ENCODE measurements at places on chromosomes 2 and 18.

GRCh38 chr18:62944454-62944853, 229.1 kb downstream of the PHLPP1 start:
- no peak for DNase-seq

DNA sequence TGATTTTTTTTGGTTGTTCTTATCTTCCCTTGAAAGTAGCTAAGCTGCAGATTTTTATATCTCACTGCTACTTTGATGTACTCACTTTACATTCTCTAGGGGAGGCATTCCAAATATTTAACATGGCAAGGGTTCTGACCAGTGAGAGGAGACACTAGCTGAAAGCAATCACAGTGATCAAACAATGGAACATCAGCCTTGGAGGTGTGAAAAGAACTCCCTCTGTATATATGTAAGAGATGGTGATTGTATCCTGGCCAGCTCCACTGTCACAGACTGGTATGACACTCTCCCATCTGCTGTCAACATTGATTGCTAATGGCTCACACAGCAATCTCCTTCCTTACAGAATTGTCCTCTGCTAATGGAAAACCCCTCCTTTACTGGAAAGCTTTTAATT, 291.7 kb upstream of the CDH19 start:
- DNase-seq, result no peak

- DNase-seq, result no peak
Observed at GRCh38 chr2:55173438-55174054, 58.5 kb downstream of the CLHC1 start.

DNA sequence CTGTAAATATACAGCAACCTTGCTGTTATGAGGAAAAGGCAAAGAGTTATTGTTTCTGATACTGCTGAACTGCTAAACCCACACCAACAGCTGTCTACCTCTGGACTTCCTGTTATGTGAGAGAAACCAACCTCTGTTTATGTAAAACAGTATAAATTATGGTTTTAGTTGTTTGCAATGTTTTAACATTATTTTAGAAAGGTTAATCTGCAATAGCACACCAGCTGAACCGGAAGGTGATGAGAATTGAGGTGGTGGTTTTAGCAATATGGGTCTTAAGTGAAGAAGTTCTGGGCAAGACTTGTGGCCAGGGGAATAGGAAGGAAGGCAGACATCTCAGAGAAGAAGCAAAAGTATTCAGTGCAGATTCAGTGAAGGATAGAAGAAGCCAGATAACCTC, 237.8 kb downstream of the PLCL1 start:
- no peak for DNase-seq

DNA sequence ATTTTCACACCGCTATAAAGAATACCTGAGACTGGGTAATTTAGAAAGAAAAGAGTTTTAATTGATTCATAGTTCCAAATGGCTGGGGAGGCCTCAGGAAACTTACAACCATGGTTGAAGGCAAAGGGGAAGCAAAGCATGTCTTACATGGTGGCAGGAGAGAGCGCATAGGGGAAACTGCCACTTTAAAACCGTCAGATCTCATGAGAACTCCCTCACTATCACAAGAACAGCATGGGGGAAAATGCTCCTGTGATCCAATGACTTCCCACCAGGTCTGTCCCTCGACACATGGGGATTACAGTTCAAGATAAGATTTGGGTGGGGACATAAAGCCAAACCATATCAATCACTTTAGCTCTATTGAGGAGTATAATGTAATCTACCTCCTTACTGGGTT, 53.5 kb downstream of the ABCB11 start:
- DNase-seq, result no peak

DNA sequence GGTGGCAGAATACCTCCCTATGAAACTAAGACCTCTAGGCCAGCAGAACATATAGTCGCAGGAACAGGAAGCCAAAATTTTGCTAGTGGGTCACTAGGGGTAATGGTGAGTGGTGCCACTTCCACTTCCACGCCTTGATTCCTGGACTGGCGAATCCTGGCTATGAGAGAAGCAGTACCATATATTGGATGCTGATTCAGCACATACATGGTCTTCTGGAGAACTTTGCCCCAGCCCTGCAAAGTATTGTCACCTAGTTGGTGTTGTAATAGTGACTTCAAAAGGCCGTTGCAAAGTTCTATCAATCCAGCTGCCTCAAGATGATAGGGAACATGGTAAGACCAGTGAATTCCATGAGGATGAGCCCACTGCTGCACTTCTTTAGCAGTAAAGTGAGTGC, 769.8 kb upstream of the GYPC start:
- DNase-seq, result no peak

DNA sequence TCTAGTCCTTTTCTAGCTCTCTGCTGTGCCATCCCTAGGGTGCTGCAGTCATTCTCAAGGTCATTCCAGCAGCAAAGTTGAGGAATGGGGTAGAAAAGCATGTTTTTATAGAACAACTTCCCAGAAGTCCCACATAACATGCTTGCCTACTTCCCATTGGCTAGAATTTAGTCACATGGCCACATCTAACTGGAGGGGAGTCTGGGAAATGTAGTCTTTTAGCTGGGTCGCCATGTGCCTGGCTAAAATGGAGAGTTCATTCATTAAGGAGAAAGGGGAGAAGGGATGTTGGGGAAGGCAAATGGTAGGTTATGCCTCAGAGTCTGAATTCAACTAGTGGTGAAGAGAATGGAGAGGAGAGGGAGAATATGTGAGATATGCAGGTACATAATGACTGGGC, 85.7 kb downstream of the SLC4A3 start:
- DNase-seq, result no peak

DNA sequence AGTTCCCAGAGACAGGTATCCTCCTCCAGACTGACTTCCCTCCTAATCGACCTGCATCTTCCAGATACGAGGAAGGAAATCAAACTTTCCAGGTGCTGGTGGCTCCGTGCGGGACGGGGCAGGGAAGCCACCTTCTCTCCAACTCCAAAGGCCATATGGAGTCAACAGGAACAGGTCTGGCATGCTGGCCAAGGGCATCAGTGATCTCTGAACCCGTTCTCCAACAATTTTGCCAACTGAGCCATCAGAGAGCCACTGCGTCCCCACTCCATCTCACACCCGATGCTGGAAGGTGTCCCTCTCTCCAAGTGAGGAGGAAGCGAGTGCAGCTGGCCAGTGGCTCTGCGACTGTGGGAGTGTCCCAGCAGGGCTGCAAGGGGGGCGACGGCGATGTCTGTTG, 5.4 kb downstream of the EDAR start:
- no peak for DNase-seq

DNA sequence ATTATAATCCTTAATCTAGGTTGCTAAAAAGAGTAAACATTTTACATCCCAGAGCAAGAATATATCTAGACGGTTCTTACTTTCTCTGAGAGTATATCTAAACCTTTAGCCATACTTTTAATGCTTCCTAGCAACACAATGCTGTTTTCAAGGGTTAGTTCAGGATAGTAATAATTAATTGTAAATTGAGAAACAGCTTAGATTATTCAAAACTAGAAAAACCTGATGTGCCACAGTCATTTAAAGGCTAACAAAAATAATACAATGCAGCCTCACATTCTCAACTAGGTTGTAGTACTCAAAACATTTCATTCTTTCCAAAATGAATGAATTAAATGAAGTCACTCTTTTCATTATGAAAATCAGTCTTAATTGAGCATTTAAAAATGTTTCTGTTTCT, 103.2 kb upstream of the OTX1 start:
- no peak for DNase-seq

DNA sequence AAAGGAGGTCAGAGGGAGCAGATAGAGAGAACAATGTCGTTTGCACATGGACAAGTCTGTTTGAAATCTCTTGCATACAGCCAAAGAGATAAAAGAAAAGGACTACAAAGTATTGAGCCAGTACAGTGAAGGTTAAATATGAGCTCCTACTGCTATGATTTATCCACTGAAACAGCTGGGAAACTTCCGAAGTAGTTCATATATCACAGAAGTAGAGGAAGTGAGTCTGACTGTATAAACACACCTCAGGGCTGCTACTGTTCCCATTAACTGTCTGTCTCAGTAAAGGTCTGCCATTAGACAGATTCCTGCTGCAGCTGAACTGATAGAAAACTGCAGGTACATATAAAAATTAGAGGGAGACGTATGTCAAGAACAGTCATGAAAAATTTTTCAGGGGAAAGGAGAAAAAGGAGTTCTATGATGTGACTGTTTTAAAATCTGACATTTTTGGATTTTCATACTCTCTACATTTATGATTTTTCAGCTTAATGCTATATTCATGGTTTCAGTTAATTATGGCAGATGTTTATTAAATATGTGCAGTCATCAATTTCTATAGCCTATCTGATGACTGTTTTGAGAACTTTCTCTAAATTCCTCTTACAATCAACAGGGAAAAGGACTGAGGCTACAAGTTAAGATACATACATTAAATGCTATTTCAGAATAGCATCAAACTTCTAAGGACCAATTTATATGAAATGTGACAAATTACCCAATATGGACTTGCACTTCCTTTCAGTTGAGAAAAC, 364.7 kb downstream of the ERBB4 start:
- no peak for DNase-seq

DNA sequence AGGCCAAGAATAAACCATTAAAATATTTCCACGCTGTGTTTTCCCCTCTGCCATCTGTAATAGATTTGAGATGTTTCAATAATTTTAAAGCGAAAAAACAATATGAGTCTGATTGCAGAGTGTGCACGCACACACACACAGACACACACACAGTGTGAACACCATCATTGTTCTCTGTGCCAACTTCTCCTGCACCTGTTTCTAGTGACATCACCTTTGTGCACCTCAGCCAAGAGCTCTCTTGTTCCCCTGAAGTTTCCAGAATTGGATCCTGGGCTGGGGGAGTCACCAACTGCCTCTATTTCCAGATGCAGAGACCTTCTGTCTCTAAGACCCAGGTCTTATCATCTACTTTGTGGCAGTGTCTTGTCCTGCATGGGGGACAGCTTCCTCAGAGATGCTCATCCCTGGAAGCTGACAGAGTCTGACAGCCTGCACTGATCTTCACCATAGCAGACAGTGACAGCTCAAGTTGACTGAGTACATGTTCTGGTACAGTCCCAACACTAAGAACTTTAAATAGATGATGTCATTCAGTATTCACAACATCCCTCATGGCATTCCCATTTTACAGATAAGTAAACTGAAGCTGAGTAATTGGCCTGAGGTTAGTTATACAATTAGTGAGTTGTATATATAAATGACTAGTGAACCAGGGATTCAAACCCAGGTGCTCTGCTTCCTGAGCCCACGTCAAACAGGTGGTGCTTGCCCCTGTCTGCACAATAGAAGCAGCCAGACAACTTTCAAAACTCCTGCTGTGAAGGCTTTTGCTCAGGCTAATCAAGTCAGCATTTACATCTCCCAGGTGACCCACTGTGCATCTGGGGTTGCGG, 39.4 kb downstream of the ACOXL start:
- DNase-seq, result no peak

DNA sequence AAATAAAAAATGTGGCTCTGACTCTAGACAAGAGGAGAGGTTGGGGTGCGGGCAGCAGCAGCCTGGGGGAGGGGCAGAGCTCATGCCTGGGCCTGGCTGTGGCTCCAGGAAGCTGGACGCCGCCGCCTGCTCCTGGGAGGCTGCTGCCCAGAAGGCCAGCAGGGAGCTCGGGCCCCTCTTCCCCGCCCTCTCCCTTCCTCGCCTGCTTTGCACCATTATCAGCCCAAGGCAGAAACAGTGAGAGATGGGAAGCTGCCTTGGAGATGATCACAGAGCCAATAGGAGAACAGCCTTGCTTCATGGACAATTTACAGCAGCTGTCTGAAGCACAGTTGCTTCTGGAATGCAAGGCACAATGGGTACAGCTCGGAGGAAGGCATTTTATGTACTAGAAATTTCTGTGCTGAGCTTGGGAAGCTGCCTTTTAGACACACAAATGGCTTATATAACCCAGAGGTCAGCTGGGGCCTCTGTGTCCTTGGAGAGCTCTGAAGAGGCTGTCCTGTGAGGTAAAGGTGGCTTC, 55.3 kb upstream of the AFF3 start:
- no peak for DNase-seq

- DNase-seq, result no peak
Observed at GRCh38 chr2:88016960-88017779, 823 bp upstream of the RNU2-63P start.

- no peak for DNase-seq
Observed at GRCh38 chr2:69575926-69576325, 67.6 kb downstream of the AAK1 start.

DNA sequence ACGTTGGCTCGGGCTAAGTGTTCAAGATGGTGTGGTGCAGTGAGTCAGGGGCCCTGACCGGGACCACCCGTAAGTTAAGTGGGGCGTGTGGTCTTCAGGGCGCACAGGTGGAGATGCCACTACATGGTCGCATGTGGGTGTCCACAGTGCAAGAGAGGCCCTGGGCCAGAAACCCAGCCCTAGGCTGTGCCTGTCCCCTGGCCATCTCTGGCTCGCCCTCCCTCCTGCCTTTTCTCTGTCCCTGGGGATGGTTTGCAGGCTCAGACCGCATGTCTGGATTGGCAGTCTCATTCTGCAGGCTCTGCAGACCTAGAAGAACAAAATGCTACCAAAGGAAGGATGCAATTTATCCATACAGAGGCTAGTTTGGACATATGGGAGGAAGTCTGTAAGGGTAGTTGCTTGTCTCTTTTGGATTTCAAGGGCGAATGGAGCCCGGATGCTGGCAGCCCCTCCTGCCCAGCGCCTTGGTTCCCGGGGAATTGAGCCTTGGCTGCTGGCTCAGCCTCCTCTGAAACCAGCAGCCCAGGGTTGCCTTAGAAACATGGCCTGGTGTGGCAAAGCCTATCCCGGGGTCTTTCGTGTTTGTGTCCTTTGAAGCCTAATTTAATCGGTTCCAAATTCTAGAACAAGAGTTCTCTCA, 417.5 kb upstream of the HS6ST1 start:
- DNase-seq, result no peak
